CD14-positive monocyte (primary cell): ENCODE measurements at places on chromosomes 6 and 20.

GRCh38 chr20:62486484-62486883 is 10.7 kb upstream of the GATA5 start:
- DNase-seq, result no peak

DNA sequence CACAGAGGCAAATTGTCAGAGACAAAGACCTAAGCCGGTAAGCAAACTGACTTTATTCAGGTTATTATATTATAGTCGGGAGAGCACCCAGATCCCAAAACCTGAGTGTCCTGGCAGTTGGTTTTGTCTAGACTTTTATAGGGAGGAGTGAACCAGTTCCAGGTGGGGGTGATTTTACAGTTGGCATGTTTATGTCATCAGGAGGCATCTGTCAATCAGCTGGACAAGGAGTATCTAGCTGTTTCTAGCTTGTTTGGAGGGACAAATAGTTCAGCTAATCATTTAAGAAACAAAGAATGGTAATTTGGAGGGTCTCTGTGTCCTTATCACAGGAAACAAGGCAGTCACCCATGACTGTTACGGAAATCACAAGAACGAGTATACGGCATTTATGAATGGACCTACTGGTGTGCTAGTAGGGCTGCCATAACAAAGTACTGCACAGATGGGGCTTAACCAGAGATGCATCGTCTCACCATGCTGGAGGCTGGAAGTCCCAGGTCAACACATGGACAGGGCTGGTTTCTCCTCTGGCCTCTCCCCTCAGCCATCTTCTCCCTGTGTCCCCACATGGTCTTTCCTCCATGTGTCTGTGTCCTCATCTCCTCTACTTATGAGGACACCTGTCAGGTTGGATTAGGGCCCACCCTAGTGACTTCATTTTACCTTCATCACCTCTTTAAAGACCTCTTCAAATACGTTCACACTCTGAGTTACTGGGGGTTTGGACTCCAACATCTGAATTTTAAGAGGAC is 122.7 kb downstream of the LY86 start:
- DNase-seq, result no peak

DNA sequence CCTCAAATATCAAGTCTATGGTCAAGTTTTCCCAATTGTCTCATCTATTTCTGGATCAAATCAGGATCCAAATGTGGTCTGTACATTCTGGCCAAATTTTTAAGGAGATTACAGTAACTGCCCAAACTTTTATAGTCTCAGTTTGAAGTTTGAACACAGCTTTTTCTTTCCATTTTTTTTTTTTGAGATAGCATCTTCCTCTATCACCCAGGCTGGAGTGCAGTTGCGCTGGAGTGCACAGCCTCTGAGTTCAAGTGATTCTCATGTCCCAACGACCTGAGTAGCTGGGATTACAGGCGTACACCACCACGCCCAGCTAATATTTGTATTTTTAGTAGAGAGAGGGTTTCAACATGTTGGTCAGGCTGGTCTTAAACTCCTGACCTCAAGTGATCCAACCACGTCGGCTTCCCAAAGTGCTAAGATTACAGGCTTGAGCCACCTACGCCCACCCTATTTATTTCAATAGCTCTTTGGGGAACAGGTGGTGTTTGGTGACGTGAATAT is 84.9 kb upstream of the CARMIL1 start:
- DNase-seq, result no peak

DNA sequence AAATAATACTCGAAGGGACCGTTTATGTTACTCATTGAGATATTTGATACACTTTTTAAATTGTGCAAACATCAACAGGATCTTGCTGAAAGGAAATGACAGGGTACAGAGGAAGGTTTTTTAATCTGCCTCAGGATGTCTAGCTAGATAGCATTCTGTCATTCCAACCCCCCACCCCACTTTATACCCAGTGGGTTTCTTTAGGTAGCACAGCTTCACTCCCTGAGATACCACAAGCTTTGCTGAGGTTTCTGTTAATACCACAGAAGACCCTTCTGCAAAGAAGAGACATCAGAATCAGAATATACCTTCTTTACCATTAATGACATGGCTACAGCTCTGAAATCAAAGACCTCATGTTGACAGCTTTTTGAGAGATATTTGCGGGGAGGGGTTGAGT is 1.3 kb downstream of the PHACTR2 start:
- no peak for DNase-seq

GRCh38 chr20:44336086-44336485 is 757 bp upstream of the R3HDML start:
- no peak for DNase-seq

DNA sequence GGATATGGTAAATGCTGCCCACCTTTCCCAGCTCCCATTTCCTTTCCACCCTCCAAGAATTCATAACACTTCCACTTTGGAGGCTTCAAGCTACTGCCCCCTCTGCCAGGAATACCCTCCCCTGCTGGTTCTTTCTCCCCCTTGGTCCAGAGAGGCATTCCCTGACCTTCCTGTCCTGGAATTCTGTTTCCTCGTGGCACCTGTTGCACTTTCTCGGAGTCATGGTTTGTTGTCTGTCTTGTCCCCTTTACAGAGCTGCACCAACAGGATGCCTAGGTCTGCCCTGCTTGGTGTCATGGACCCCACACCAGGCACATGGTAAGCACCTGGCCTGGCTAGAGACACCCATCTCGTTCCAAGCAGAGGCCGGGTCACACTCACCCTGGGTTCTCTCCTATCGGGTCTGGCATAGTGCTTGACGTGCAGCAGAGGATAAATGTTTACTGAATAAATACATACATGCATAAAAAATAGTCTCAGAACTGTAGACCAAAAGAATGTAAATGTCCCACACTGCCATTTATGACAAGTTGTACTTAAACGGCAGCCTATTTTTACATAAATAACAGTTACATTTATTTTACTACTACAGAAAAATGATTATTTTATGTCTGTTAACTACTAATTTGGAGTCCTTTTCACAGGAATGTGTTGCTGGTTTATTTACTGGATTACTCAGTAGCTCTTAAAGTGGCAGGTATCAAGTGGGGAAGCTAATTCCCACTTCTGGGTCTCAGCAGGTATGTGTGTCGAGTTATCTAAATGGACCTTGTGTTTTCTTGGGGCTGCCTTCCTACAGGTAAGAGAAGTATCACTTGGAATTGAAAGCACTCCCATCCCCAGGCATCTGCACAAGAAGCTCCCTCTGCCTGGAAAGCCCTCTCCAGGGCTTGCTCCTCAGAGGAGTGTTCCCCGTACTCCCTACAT is 69.3 kb downstream of the KIF13A start:
- DNase-seq, result no peak

- no peak for DNase-seq
These were observed 52.7 kb downstream of the SOD2 start for GRCh38 chr6:159640322-159640721.

- peak; percentile 44 for DNase-seq
These were observed 23.2 kb downstream of the RBCK1 start for GRCh38 chr20:431012-431904.

DNA sequence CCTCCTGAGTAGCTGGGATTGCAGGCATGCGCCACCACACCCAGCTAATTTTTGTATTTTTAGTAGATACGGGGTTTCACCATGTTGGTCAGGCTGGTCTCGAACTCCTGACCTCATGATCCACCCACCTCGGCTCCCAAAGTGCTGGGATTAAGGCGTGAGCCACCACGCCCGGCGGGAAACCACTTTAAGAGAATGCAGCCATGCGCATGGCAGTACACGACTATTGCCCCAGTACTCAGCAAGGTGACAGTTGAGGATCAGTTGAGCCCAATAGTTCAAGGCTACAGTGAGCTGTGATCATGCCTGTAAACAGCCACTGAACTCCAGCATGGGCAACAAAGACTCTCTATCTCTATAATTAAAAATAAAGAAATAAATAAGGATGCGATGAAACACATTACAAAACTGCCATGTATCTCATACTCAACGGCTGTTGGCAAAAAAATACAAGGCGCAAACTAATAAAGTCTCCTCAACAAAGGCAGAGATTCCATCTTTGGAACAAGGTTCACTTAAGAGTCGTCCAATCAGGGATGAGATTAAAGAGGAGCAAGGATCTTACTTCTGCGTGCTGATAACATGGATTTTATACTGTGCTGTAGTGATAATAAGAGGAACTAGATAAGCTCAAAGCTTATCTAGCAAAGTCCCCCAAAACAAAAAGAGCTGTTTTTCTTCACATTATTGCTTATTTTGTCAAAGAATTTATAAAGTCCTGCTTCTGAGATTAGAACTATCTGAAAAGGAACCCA is 51.1 kb downstream of the STAU1 start:
- no peak for DNase-seq

- DNase-seq, result peak; percentile 95
These were observed 53.9 kb upstream of the TAGAP start for GRCh38 chr6:159098636-159099106.

DNA sequence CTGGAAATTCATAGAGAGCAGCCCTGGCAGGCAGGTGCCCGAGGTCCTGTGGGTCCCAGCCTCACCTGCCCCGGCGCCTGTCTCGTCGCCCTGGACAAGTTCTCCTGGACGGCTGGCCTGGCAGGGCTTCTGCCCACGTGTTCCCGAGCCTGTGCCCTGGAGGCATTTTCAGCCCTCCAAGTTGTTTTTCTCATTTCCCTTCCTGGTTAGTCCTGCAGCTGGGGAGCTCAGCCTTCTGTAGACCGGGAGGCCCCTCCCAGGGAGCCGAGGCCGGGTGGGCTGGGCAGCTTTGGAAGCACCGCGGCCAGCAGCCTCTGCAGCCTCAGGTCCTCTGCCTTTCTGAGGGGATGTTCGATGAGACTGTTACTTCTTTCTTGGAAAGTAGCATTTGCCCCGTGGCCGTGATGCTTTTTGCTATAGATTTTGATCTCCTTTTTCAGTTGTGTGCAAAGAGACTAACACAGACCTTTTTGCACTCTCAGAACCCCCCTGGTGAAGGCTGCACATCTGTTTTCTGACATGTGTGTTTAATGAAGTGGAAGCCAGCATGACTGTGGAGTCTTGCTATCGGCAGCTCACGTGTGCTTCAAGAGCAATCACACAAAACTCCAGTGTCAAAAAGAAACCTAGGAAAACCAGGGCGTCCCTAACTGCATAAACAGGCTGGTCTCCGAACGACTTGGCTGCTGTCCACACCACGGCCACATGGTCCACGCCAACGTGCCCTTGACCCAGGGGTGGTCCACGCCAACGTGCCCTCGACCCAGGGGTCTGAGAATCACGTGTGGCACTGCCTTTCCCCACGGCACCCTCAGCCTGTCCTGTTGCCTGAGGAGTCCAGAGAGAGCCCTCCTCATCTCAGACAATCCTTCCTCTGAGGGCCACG is 207.5 kb downstream of the SMOC2 start:
- no peak for DNase-seq

- DNase-seq, result no peak
These were observed 277.2 kb upstream of the HSF2 start for GRCh38 chr6:122122202-122122601.

DNA sequence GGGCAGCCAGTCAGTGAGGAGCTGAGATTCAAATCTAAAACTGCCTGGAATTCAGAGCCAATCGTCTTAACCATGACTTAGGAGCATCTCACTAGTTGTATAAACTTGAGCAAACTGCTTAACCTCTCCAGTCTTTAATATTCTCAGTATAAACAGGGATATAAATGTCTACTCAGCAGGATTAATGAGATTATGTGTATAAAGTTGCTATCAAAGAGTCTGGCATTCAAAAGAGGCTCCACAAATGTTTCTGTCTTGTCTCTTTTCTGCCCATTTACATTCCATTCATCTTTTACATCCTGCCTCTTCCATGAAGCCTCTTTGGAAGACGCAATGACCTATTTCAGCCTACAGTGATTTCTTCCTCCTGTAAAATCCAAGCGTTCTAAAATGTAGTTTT is 66.9 kb downstream of the BLOC1S5 start:
- no peak for DNase-seq

- DNase-seq, result no peak
These were observed 32.5 kb upstream of the PRND start for GRCh38 chr20:4689220-4689619.

GRCh38 chr6:39543950-39544349 is 181.3 kb downstream of the KIF6 start:
- DNase-seq, result no peak

- DNase-seq, result peak; percentile 59
These were observed 185.6 kb downstream of the KIF16B start for GRCh38 chr20:16387666-16388065.

DNA sequence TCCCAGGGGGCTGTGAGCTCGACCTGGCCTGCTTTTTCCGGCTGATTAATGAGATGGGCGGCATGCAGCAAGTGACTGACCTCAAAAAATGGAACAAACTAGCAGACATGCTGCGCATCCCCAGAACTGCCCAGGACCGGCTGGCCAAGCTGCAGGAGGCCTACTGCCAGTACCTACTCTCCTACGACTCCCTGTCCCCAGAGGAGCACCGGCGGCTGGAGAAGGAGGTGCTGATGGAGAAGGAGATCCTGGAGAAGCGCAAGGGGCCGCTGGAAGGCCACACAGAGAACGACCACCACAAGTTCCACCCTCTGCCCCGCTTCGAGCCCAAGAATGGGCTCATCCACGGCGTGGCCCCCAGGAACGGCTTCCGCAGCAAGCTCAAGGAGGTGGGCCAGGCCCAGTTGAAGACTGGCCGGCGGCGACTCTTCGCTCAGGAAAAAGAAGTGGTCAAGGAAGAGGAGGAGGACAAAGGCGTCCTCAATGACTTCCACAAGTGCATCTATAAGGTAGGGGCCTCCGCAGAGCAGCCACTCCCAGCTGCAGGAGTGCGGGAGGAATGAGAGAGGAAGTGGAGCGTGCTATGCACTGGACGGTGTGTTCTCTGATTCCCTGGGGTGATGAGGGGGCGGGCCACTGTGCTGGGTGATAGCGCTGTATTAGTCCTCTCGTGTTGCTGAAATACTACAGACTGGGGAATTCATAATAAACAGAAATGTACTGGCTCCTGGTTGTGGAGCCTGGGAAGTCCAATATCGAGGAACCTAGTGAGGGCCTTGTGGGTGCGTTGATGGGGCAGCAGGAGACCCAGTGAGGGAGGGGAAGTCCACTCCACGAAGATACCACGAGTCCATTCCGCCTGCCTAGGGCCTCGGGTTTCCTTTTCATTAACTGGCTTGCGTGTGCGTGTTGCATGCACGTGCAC is 161.7 kb downstream of the DTNBP1 start:
- DNase-seq, result no peak

DNA sequence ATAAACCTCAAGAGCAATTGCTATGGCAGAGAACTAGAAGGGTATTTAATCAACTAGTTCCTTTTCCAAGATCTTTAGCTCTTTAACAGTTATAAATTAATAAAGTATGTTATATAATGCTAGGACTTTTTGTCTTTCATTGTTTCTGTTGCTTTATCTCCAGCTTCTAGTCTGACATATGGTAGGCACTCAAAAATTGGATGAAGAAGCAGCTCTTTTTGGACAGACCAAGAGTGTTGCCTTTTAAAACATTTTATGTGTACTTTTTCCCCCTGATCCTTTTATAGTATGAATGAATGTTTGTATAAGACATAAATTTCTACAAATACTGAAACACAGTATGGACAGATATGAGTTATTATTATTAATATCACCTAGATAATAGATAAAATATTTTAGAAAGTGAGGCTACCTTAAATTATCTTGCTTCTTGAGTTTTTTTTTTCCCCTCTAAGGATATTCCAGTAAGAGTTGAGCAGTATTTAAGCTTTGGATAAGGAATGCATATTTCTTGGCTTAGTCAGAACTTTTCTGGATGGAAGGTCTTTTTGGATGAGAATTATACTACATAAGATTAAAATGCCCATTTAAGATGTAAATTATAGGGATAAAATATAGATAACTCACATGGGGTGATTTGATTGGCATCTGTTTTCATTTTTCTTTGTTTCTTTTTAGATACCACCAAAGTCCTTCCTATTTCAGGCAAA is 16.6 kb downstream of the LAMA2 start:
- DNase-seq, result no peak

- DNase-seq, result no peak
These were observed 47.4 kb upstream of the AFDN start for GRCh38 chr6:167779129-167779992.
